ENCODE measurements at places on chromosomes 11 and 22.

- ATAC-seq: no peak
Observed at GRCh38 chr11:19463976-19464375, 223.2 kb upstream of the E2F8 start.

- ATAC-seq: no peak
Observed at GRCh38 chr22:45235851-45236342, 4.8 kb downstream of the KIAA0930 start.

DNA sequence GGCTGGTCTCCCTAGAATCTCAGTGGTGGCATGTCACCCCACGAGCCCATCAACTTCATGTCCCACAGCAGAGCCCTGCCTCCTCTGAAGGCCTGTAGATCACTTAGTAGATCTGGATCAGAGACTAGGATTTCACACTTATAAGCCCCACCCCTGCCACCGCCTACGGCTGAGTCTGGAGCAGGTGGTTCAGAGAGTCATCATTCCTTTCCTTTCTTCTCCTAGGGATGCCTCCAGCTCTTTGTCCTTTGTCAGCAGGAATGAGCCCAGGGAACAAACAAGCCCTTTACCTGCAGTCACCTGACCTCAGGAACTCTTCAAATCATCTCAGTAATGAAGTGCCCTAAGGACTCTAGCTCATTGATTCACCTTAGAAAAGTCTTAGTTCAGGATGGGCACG, 37.8 kb downstream of the SCGB1A1 start:
- no peak for ATAC-seq

GRCh38 chr22:22818202-22818538, 69.4 kb upstream of the IGLL5 start:
- ATAC-seq: no peak

GRCh38 chr22:19757140-19757984, 3.2 kb upstream of the TBX1 start:
- peak; percentile 10 for ATAC-seq

GRCh38 chr22:32202161-32202538, 2.7 kb downstream of the RFPL2 start:
- no peak for ATAC-seq

DNA sequence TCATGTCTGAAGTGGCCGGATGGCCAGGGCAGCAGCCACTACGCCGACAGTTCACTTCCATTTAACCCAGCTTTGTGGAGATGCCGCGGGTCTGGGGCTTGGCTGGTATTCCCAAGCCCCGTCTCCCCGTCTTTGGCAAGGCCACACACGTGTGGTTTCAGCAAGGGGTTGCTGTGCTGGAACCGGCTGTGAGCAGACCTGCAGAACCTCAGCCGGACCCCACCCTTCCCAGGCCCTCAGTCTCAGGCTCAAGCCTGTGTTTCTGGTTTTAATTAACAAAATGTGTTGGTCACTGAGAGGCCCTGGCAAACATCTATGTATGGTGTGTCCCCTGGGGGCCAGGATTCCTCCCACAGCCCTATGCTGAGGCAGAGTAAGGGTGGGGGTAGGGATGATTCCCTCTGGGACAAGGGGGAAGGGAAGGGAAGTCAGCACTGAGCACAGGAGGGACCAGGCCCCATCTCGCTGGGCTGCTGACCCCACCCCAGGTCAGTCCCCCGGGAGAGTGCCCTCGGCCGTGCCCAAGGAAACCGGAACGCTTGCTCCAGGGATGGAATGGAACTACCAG, 9.3 kb downstream of the OSBPL5 start:
- peak; percentile 27 for ATAC-seq

- no peak for ATAC-seq
Observed at GRCh38 chr11:86476109-86476861, 101.6 kb downstream of the CCDC81 start.

DNA sequence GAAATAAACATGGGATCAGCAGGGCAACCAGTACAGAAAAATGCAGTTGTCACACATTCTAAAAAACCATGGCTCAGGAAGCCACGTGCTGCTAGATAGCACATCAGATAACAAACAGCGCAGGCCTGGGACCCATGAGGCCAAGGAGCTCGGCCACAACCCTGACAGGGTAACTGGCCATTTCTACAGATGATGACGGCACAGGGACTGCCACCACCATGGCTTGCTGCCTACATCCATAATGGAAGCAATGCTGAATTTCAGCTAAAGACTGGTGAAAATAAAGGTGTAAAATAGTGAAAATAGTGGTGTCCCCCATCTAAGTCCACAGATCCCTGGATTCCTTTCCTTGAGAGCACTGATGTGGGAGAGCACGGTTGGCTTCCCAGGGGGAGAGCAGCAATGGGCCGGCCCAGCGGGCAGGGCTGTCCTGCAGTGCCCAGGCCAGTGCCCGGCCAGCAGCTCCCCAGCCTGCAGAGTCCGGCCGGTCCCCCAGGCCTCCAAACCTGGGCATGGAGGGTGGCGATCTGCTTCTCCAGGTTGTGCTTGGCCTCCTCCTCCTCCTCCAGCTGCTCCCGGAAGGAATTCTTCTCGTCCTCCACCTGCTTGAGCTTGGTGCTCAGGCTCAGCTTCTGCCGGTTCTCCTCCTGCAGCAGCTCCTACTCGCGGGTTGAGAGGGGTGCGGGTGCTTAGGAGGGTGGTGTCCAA, 40.0 kb downstream of the APOL1 start:
- ATAC-seq: no peak

GRCh38 chr11:38476808-38477575, 1879.0 kb upstream of the RAG2 start:
- ATAC-seq: no peak

DNA sequence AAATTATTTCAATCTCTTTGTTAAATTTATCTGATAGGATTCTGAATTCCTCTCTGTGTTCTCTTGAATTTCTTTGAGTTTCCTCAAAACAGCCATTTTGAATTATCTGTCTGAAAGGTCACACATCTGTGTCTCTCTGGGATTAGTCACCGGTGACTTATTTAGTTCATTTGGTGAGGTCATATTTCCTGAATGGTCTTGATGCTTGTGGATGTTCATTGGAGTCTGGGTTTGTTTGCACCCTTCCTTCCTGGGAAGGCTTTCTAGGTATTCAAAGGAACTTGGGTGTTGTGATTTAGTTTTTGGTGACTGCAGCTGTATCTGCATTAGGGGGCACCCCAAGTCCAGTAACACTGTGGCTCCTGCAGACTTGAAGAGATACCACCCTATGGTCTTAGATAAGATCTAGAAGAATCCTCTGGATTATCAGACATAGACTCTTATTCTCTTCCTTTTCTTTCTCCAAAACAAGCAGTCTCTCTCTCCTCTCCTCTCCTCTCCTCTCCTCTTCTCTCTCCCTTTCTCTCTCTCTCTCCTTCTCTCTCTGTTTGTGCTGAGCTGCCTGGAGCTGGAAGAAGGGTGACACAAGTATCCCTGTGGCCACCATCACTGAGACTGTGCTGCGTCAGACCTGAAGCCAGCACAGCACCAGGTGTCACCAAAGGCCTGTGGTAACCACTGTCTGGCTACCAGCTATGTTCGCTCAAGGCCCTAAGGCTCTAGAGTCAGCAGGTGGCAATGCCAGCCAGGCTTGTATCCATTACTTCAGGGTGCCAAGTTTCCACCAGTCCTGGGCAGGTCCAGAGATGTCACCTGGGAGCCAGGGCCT, 3.3 kb upstream of the HEPN1 start:
- no peak for ATAC-seq

DNA sequence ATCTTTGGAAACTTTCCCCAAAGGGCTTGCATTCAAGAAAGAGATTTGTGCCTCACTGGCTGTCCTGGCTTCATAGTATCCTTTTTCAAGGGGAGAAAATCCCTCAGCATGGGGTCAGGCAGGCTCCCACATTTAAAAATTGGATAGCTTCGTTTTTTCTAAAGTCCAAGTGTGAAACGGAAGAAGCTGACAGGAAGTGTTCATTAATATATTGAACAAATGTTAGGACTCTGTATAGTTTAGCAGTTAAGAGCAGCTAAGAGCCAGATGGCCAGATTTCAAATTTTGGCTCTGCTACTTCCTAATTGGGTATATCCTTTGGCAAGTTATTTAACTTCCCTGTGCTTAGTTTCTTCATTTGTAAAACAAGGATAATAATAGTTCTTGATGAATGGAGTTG, 354.9 kb upstream of the FAT3 start:
- no peak for ATAC-seq

DNA sequence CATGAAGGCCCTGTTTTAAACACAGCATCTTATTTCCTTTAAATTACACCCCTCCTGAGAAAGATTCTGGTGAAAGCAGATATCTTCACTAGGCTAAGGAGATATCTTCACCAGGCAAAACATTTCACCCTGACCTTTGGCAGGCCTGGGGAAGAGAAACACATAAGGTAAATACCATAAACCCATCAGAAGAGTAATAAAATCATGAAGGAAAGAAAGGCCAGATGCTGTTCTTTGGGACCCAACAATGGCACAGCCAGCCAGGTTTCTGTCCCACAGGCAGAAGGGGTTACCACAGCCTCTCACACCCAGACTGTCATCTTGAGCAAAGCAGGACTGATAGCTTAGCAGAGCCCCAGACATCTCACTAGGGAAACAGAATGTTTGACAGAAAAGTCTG, 125.4 kb downstream of the CCDC34 start:
- ATAC-seq: no peak

DNA sequence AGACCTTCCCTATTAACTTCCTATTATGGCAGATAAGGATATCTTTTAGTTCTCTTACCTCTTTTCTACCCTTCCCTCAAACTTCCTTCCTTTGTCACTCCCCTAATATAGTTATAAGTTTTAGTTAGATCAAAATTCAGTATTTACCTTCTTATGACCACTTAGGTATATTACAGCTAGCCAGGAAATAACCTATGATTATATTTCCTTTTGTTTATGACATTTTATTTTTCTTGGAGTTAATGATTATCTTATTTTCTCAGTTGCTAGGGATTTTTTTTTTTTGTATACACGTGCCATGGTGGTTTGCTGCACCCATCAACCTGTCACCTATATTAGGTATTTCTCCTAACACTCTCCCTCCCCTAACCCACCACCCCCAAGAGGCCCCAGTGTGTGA, 88.2 kb upstream of the ZBED5 start:
- no peak for ATAC-seq

GRCh38 chr11:100442017-100442416, 245.1 kb upstream of the ARHGAP42 start:
- no peak for ATAC-seq
